ENCODE measurements at places on chromosomes 12 and 14.

DNA sequence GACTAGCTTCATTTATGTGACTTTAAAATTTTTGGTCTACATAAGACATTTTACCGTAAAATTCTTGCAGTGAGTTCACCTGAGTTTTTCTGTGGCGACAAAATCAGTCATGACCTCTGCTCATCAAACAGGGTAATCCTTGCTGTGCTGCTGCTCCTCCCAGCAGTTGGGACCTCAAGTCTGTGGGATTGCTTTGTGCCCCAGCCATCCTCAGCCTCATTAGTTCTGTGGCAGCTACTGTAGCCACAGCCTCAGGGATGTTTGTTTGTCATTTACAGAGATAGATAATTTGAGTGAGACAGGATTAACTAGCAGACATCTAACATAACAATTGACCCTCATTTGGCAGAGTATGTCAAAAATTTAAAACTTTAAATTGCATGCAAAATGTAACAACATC lies 357.0 kb downstream of the PCNX1 start:
- no peaks in the 10 kb centered on the region for H3K4me1 ChIP-seq
- no peak overlapping the region for H3K27ac ChIP-seq
- no peaks in the 10 kb centered on the region for H3K27me3 ChIP-seq
- no peak overlapping the region for H3K4me3 ChIP-seq

DNA sequence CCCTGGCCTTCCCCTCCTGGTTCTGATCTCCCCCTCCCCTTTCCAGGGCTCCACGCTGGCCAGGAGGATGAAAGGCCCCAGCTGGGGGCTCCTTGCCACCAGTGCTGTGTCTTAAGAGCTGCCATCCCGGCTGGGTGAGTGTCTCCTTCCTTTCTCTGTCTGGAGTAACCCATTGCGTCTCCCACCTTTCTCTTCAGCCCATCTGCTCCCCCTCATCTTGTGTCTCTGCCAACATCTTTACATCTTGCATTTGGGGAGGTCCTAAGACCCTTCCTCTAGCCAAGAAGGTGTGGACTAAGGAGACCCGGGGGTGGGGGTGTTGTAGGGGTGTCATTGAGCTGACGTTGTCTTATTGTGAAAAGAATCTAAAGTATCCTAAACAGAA lies 505 bp downstream of the BCL2L2 start:
- no peaks in the 10 kb centered on the region for H3K27me3 ChIP-seq
- peak overlapping the region; percentile 97 for H3K27ac ChIP-seq
- H3K4me1 ChIP-seq, result peaks cover 19% of the 10 kb centered on the region
- DNase-seq, result no peak

DNA sequence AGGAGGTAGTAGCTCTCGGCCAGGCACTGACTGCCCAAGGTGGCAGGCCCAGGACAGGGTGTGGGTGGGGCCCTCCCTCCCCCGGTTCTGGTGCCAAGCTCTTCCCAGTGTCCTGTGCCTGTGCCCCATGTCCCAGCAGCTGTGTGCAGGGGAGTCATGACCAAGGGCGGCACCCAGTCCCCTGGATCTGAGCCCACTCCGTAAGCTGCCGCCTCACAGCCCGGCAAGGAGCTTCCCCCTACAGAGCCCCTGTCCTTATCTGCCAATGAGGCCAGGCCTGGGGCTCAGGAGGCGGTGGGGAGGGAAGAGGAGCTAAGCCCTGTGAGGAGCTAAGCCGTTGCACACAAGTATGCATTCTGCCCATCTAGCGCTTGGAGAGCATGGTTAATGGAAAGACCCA lies 5.6 kb upstream of the C14orf180 start:
- H3K4me1 ChIP-seq, result no peaks in the 10 kb centered on the region
- H3K27ac ChIP-seq, result no peak overlapping the region
- H3K36me3 ChIP-seq, result no peaks in the 10 kb centered on the region
- no peaks in the 10 kb centered on the region for H3K27me3 ChIP-seq

- H3K4me3 ChIP-seq, result no peak overlapping the region
- no peak overlapping the region for H3K27ac ChIP-seq
- no peaks in the 10 kb centered on the region for H3K36me3 ChIP-seq
- H3K27me3 ChIP-seq, result peaks cover 2% of the 10 kb centered on the region
- H3K4me1 ChIP-seq, result no peaks in the 10 kb centered on the region
Measured at GRCh38 chr12:125228519-125229260, 163.5 kb downstream of the AACS start.

DNA sequence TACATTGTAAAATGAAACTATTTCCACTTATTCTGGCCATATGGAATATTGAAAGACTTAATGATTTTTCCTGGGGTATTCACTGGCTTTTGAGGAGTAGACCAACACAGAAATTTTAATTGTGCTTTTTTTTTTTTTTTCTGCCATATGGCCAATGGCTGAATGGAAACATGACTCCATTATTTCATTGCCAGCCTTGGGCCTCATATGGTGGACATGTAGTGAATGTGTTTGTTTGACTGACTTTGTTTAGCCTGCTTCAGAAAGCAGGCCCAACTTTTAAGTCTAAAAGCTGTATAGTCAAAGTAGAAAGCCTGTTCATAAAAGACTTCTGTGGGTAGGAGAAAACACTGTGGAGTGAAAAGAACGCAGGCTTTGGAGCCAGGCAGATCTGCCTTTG lies 2.4 kb downstream of the GNG2 start:
- H3K27ac ChIP-seq, result no peak overlapping the region
- DNase-seq, result no peak
- H3K36me3 ChIP-seq, result no peaks in the 10 kb centered on the region
- H3K27me3 ChIP-seq, result peaks cover 2% of the 10 kb centered on the region
- no peaks in the 10 kb centered on the region for H3K4me1 ChIP-seq

DNA sequence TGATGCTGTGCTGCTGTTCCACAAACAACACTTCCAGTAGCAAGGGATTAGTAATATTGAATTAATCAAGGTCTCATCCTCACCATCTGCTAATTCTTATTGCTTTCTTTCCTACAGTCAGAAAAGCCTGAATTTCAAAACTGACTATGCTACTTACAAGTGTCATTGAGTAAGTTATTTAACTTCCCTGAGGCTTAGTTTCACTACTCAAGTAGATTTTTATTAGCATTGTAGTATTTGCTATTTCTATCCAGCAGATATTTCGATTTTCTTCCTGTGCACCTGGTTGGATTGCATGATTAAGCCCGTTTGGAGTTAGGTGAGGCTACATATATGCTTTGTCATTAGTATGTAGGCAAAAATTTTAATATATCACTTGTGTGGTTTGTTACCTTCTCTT lies 591.5 kb downstream of the TRHDE start:
- H3K27me3 ChIP-seq, result no peaks in the 10 kb centered on the region
- no peaks in the 10 kb centered on the region for H3K4me1 ChIP-seq
- no peaks in the 10 kb centered on the region for H3K36me3 ChIP-seq
- H3K4me3 ChIP-seq, result no peak overlapping the region
- DNase-seq, result no peak

DNA sequence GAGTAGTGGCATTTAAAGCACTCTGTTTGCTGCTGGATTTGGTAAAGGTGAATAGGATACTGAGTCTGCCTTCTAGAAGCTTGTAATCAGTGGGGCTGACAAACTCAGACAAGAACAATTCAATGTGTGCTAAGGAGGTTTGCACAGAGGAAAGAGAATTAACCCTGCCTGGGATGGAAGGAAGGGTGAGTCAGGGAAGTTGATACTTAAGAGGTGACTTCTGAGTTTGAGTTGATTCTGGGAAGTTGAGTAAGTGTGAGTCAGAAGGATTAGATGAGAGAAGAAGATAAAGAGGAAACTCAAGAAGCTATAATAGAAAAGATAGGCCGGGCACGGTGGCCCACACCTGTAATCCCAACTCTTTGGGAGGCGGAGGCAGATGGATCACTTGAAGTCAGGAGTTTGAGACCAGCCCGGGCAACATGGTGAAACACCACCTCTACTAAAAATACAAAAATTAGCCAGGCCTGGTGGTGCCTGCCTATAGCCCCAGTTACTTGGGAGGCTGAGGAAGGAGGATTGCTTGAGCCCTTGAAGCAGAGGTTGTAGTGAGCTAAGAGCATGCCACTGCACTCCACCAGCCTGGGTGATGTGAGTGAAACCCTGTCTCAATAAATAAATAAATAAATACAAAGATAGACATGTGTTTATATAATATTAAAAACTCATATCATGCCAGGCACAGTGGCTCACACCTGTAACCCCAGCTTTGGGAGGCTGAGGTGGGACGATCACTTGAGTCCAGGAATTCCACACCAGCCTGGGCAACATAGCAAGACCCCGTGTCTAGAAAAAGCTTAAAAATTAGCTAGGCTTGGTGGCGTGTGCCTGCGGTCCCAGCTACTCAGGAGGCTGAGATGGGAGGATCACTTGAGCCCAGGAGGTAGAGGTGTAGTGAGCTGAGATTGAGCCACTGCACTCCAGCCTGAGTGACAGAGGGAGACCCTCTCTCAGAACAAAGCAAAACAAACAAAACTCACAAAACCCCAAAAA lies 126.8 kb upstream of the CPM start:
- DNase-seq, result peak; percentile 36
- no peak overlapping the region for H3K27ac ChIP-seq
- no peak overlapping the region for H3K4me3 ChIP-seq
- no peaks in the 10 kb centered on the region for H3K4me1 ChIP-seq
- no peaks in the 10 kb centered on the region for H3K36me3 ChIP-seq

DNA sequence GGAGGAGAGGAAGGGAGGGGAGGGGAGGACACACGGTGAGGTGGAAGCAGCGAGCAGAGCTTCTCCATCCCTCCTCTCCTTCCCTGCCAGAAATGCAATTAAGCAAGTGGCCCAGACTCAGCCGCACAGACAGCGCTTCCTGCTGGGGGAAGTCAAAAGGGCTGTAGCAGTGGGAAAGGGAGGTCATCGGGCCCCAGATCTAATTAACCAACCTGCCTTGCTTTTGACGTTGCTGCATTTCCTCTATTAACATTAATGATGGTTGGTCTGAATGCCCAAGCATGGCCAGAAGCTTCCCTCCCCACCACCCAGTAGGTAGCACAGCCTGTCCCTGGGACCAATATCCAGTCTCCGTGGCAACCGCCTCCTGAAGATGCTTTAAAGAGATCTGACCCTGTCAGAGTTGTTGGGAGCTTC lies 4.6 kb upstream of the NGB start:
- H3K27me3 ChIP-seq, result no peaks in the 10 kb centered on the region
- no peaks in the 10 kb centered on the region for H3K4me1 ChIP-seq
- H3K36me3 ChIP-seq, result no peaks in the 10 kb centered on the region
- DNase-seq, result no peak

- no peaks in the 10 kb centered on the region for H3K36me3 ChIP-seq
- peak within 1 kb of the TSS; percentile 62 for H3K4me3 ChIP-seq
- no peaks in the 10 kb centered on the region for H3K27me3 ChIP-seq
- H3K27ac ChIP-seq, result peak within 1 kb of the TSS; percentile 69
- DNase-seq, result no peak
- peaks cover 8% of the 10 kb centered on the region for H3K4me1 ChIP-seq
Measured at GRCh38 chr14:21098076-21098891, at the start of gene ZNF219. Gene ZNF219 (minus strand): TSS chr14:21098655. CDS start chr14:21093591, 5,064 bp downstream.

DNA sequence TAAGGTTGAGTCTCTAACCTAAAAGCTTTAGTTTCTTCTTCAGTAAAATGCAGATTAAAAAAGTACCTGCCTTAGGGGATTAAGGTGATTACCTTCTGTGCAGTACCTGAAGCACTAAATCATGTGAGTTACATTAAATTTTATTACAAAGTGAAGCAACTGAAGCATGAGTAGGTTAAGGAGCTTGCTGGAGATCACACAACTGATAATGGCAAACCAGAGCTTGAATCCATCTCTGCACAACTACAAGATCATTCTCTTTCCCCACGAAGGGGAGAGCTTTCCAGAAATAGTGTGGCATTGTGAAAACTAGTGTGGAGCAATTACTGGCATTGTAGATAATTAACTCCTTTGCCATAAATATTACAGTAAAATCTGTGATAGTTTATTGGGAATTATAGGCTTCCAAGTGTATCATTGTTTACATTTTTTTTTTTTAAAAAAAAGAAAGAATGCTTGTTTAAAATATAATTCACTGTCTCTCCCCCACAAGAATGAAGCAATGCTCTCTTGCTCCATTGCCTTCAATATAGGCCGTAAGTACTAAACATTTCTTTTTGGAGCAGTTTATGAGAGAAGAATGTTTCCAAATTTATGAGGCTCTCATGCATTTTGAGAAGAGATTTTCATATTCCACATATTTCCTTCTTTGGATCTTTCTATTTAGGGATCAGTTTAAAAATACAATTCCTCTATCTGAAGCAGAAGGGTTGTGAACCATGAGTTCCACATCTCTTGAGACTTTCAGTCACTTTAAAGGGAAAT lies 20.5 kb downstream of the SLC38A2 start:
- H3K36me3 ChIP-seq, result no peaks in the 10 kb centered on the region
- H3K27me3 ChIP-seq, result no peaks in the 10 kb centered on the region
- H3K27ac ChIP-seq, result no peak overlapping the region
- no peak overlapping the region for H3K4me3 ChIP-seq
- no peak for DNase-seq

GRCh38 chr12:131919366-131920156 lies 9.5 kb upstream of the PUS1 start:
- H3K4me1 ChIP-seq, result no peaks in the 10 kb centered on the region
- no peak overlapping the region for H3K27ac ChIP-seq
- no peak for DNase-seq
- no peak overlapping the region for H3K4me3 ChIP-seq
- H3K27me3 ChIP-seq, result no peaks in the 10 kb centered on the region

- no peaks in the 10 kb centered on the region for H3K27me3 ChIP-seq
- H3K27ac ChIP-seq, result no peak overlapping the region
- no peaks in the 10 kb centered on the region for H3K4me1 ChIP-seq
- peak; percentile 47 for DNase-seq
- no peak overlapping the region for H3K4me3 ChIP-seq
- no peaks in the 10 kb centered on the region for H3K36me3 ChIP-seq
Measured at GRCh38 chr12:14995583-14996425, 23.0 kb downstream of the PDE6H start.

- no peak for DNase-seq
- no peak overlapping the region for H3K4me3 ChIP-seq
- peaks cover 5% of the 10 kb centered on the region for H3K36me3 ChIP-seq
- H3K4me1 ChIP-seq, result no peaks in the 10 kb centered on the region
- no peaks in the 10 kb centered on the region for H3K27me3 ChIP-seq
- H3K27ac ChIP-seq, result no peak overlapping the region
Measured at GRCh38 chr12:96020314-96021003, 14.9 kb downstream of the LTA4H start.

DNA sequence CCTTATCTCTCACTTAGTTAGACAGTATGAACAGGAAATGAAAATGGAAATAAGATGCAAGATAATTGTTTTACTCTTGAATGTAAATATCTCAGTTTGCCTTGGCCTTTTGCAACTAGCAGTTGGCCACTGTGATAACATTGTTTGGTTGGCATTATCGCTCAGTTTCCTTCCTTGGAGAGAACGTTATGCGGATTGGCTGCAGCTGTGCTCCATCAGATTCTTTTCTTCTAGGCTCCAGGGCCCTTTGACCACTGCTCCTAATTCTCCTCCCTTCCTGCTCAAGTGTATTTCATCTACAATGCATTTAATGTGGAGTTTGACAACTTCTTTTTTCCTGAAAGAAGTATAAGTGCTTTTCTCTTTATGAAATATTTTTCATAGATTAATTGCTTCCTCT lies 284.2 kb downstream of the ADAMTS20 start:
- no peaks in the 10 kb centered on the region for H3K27me3 ChIP-seq
- no peaks in the 10 kb centered on the region for H3K36me3 ChIP-seq
- no peak overlapping the region for H3K27ac ChIP-seq
- H3K4me1 ChIP-seq, result no peaks in the 10 kb centered on the region

- H3K27ac ChIP-seq, result no peak overlapping the region
- DNase-seq, result no peak
- H3K27me3 ChIP-seq, result peaks cover 3% of the 10 kb centered on the region
- no peaks in the 10 kb centered on the region for H3K36me3 ChIP-seq
- no peak overlapping the region for H3K4me3 ChIP-seq
Measured at GRCh38 chr12:94689002-94689645, 38.8 kb upstream of the TMCC3 start.

GRCh38 chr14:22813145-22813544 lies 2.1 kb downstream of the SLC7A7 start:
- DNase-seq, result no peak
- no peaks in the 10 kb centered on the region for H3K36me3 ChIP-seq
- no peak overlapping the region for H3K4me3 ChIP-seq
- H3K27me3 ChIP-seq, result no peaks in the 10 kb centered on the region
- no peak overlapping the region for H3K27ac ChIP-seq
